ENCODE measurements at places on chromosomes 16 and 17.

DNA sequence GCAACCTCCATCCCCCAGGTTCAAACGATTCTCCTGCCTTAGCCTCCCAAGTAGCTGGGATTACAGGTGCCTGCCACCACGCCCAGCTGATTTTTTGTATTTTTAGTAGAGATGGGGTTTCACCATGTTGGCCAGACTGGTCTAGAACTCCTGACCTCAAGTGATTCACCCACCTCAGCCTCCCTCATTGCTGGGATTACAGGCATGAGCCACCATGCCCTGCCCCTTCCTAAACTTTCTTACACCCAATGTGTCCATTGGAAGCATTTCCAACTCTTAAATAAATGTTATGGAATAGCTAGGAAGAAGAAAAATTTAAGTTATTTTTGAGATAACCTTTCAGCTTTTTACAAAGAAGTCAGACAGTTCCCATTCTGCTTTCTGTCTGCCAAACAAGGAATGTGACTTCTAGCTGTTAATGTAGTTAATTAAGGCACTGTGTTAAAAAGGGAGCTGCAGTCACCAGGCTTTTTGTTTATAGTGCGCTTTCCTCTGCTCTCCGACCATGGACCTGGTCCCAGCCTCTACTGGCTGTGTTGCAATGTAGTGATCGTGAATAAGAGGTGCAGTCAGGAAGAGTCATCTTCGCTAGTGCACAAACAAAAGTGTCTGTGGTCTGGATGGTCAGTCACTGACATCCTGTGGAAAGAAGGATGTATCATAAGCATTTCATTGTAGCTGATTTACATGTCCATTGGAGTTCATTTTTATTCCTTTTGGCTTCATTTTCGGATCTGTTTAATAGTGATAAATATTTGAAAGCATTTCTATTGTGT lies 39.7 kb downstream of the USP10 start:
- DNase-seq = no peak

DNA sequence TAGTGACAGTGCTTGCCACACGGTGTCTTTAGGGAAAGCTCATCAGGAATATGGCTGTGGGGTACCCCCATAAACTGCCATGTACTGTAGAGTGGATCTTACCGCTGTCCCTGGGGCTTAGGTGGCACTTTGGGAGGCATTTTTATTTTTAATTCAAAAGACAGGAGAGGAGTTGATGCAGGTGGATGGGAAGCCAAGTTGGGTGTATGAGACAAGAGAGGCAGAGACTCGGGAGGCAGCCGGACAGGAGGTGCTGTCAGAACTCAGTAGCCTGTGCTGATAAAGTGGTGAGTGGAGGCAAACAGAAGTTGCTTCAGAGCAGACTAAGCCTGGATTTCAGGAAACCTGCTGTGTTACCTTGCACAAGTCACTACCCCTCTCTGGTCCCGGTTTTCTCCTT lies 185.9 kb downstream of the TMEM132E start:
- no peak for DNase-seq

GRCh38 chr17:71656964-71657858 lies 463.6 kb upstream of the SOX9 start:
- DNase-seq = no peak

- no peak for DNase-seq
These were observed 306.7 kb downstream of the CNTNAP4 start for GRCh38 chr16:76583945-76584344.
